Ovary (tissue), 10 donors: ENCODE measurements at places on chromosomes 4 and X. TPM values are rescaled to one million over a fixed set of nuclear protein-coding genes. Genes with fewer than 3 reads are reported as not detected.

DNA sequence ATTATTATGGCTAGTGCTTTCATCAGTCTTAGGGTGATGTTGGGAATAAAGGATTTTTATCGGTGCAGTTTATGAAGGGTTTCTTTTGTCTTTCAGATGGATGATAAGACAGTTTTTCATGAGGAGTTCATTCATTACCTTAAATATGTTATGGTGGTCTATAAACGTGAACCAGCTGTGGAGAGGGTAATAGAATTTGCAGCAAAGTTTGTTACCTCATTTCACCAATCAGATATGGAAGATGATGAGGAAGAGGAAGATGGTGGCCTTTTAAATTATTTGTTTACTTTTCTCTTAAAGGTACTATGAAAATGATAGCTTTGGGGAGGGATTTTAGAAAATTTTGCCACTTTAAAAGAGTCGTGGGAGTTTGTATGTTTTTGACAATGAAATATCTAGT, 1.3 kb downstream of the NCAPG start:
- H3K36me3 ChIP-seq, result no peaks in the 10 kb centered on the region
- H3K4me3 ChIP-seq, result no peak overlapping the region
- H3K4me1 ChIP-seq, result peaks cover 5% of the 10 kb centered on the region

GRCh38 chrX:28321286-28321685, 266.0 kb upstream of the IL1RAPL1 start:
- DNase-seq, result no peak
- no peaks in the 10 kb centered on the region for H3K4me1 ChIP-seq
- H3K4me3 ChIP-seq, result no peak overlapping the region
- no peak overlapping the region for H3K27ac ChIP-seq
- no peaks in the 10 kb centered on the region for H3K36me3 ChIP-seq
- no peaks in the 10 kb centered on the region for H3K27me3 ChIP-seq

CFAP299 gene
- 0.77 TPM for total RNA-seq

ARMCX1 gene
- total RNA-seq, result 51.4 TPM
